Tibial artery (tissue), 4 donors: ENCODE measurements at places on chromosomes 13 and 19.

- H3K27ac ChIP-seq = no peak overlapping the region
- no peaks in the 10 kb centered on the region for H3K27me3 ChIP-seq
- no peak overlapping the region for H3K4me3 ChIP-seq
- DNase-seq = no peak
- no peaks in the 10 kb centered on the region for H3K36me3 ChIP-seq
These were observed 184.2 kb downstream of the LACC1 start for GRCh38 chr13:44063881-44064280.

DNA sequence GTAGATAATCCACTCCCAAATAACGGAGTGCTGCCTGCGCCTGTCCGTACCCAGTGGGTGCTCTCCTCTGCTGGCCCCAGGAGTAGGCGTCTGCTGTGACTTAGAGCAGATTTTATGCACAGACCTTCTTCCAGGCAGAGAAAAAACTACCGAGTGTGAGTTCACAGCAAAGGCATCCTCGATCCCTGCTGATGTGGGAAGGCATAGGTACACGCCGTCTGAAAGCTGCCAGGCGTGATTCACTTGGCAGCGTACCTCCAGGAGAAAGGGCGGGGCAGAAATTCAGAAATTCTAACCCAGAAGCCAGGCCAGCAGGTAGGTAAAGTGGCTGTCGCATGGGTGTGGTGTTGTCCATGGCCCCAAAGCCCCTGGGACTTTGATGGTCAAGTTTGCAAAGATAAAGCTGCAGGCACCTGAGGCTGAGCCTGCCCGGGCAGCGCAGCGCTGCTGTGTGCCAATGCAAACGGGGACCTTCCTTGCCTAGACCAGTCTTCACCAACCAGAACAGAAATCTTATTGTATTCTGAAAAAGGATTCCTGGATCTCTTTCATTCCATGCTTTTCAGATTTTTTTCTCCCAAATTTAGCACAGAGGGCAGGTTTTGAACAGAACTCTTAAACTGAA, 36.3 kb downstream of the COL4A2 start:
- H3K27ac ChIP-seq = peak overlapping the region; percentile 92
- peaks cover 73% of the 10 kb centered on the region for H3K4me1 ChIP-seq
- no peaks in the 10 kb centered on the region for H3K27me3 ChIP-seq
- no peak for DNase-seq
- H3K4me3 ChIP-seq = no peak overlapping the region
- no peaks in the 10 kb centered on the region for H3K36me3 ChIP-seq

DNA sequence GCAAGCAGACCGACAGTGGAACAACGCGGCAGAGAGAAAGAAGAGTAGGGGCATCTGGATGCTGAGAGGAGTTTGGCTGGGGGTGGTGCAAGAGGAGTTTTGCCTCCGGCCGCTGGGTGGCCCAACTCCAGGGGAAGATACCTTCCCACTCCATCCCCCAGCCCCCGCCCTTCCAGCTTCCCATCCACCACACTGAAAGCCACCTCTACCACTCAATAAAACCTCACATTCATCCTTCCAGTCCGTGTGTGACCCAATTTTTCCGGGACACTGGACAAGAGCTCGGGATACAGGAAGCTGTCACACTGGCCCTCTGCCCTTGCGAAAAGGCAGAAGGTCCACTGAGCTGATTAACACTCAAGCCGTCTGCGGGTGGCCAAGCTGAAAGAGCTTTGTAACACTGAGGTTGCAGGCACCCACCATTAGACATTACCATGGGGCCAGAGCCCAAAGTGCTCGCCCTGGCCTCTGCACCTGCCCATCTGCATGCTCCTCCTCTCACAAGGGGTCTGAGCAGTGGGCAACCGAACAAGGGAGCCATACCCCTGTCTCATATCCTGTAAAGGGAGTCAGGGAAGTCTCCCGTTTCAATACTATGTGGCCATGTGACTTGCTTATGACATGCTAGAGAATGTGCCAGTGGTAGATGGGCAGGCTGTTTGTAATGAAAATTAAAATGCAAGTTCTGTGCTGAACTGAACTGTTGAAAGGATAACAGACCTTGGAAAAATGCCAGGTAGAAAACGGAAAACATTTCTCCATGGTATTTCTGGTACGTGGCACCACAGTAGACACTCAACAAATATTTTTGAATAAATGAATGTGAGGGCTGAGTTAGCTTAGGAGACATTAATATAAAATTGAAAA, 205.1 kb upstream of the STARD13 start:
- H3K4me1 ChIP-seq = no peaks in the 10 kb centered on the region
- peak overlapping the region; percentile 49 for H3K27ac ChIP-seq
- no peak for DNase-seq
- no peak overlapping the region for H3K4me3 ChIP-seq

- no peaks in the 10 kb centered on the region for H3K27me3 ChIP-seq
- peak overlapping the region; percentile 90 for H3K27ac ChIP-seq
- H3K36me3 ChIP-seq = peaks cover 22% of the 10 kb centered on the region
- peak overlapping the region; percentile 65 for H3K4me3 ChIP-seq
These were observed 881 bp downstream of the ZNF20 start for GRCh38 chr19:12139269-12139668.

- DNase-seq = no peak
- no peaks in the 10 kb centered on the region for H3K4me1 ChIP-seq
- H3K36me3 ChIP-seq = no peaks in the 10 kb centered on the region
- H3K27ac ChIP-seq = no peak overlapping the region
- no peak overlapping the region for H3K4me3 ChIP-seq
- peaks cover 3% of the 10 kb centered on the region for H3K27me3 ChIP-seq
These were observed 12.8 kb upstream of the ADGRL1 start for GRCh38 chr19:14218620-14219330.

GRCh38 chr13:44884076-44884729, 105.1 kb downstream of the NUFIP1 start:
- no peaks in the 10 kb centered on the region for H3K36me3 ChIP-seq
- no peak overlapping the region for H3K27ac ChIP-seq
- no peak for DNase-seq
- H3K27me3 ChIP-seq = no peaks in the 10 kb centered on the region
- H3K4me1 ChIP-seq = peaks cover 4% of the 10 kb centered on the region
- no peak overlapping the region for H3K4me3 ChIP-seq

DNA sequence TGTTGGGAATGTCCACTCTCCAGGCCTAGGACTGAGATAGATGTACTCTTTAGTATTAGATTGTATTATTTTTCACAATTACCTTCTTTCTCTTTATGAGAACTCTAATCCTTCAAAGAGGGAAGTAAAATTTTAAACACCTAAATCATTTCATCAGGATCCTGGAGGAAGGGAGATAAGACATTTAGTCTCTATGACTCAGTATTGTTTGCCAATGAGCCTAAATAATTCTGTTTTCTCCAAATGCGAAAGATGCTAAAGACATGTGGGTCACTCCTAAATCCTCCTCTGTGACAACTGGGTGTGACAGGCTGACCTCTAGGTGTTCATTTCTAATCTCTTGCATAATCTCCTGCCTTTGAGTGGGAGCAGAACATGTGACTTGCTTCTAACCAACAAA, 1736.6 kb upstream of the MIR17HG start:
- no peaks in the 10 kb centered on the region for H3K36me3 ChIP-seq
- H3K27ac ChIP-seq = no peak overlapping the region
- no peak overlapping the region for H3K4me3 ChIP-seq
- DNase-seq = no peak

GRCh38 chr13:100347968-100348367, 240.6 kb downstream of the GGACT start:
- no peaks in the 10 kb centered on the region for H3K27me3 ChIP-seq
- H3K4me1 ChIP-seq = no peaks in the 10 kb centered on the region
- H3K27ac ChIP-seq = no peak overlapping the region

DNA sequence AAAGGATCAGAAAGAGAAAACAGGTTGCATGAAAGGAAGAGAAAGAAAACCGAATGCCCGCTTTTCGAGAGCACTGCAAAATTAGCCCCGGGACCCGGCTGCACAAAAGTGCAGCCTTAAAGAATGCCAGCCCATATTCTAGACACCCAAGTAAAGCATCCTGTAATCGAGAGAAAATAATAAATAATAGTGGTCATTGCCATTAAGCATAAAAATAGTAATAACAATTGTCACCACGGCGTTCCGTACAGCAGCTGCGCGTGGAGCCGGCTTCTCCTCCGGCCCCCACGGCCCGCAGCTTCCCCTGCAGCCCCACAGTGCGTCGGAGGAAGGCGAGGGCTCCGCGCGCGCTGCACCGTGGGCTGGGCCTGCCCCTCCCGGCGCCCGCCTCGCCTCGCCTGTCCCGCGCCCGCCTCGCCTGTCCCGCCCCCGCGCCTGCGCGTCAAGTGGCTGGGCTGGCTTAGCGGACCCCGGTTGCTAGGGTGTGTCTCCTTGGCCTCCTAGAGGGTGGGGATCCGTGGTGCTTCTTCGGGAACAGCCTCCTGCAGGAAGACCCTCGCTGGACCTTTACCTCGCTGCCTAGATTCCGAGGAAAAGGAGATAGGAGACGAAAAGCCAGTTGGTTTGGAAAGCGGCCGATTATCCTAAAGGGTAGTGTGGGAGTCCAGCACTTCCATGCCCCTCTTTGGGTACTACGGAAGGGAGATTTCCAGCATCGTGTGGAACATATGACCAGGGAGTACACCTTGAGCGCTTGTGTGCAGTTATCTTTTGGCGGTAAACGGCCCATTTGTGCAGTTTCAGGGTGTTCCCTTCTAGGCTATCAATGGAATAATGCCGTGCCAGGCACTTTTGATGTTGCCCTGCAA, at the start of gene LRRC63:
LRRC63 (plus strand) TSS at position 446 of the 869 bp plus-strand sequence. CDS start 1,107 bp downstream, outside the sequence.
- no peaks in the 10 kb centered on the region for H3K36me3 ChIP-seq
- peak within 1 kb of the TSS; percentile 54 for H3K4me3 ChIP-seq
- no peaks in the 10 kb centered on the region for H3K27me3 ChIP-seq
- H3K27ac ChIP-seq = no peak within 1 kb of the TSS

DNA sequence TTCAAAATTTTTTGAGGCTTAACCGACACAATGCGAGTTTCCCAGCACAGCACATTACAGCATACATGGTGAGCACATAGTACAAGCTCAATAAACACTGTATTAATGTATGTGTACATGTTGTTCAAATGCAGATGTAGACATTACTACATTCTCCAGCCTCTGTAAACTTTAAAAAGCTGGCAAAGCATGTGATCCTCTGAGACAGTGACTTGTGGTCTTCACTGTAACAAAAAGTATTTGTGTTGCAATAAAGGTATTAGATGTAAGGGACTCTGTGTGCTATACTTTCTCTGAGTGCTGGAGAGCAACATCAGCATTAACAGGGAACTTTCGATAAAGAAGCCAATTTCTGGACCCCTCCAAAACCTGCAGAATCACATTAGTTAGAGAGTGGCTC, 46.4 kb upstream of the ZNF254 start:
- no peaks in the 10 kb centered on the region for H3K27me3 ChIP-seq
- DNase-seq = no peak
- H3K4me3 ChIP-seq = no peak overlapping the region
- H3K27ac ChIP-seq = no peak overlapping the region
- no peaks in the 10 kb centered on the region for H3K4me1 ChIP-seq

DNA sequence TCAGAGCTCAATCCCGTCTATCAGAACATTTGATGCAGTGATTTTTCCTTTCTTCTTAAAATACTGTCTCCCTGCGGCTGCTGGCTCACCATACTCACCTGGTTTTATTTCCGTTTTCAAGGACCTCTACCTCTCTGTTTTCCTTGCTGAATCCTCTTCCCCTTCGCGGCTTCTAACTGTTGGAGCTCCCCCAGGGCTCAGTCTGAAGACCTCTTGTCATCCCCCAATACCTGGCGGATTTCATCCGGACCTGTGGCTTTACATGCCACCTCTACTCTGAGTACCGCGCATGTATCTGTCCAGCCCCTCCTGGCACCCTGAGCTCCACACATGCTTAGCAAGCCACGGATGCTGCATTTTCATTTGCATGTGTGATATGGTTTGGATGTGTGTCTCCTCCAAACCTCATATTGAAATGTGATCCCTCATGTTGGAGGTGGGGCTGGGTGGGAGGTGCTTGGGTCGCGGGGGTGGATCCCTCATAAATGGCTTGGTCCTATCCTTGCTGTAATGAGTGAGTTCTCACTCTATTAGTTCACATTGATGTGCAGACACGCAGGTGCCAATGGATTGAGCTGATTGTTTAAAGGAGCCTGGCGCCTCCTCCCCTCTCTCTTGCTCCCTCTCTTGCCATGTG, 106.2 kb upstream of the LSM14A start:
- H3K36me3 ChIP-seq = no peaks in the 10 kb centered on the region
- no peak overlapping the region for H3K4me3 ChIP-seq
- H3K27ac ChIP-seq = no peak overlapping the region
- H3K27me3 ChIP-seq = no peaks in the 10 kb centered on the region

GRCh38 chr19:50292216-50292827, 36.9 kb downstream of the KCNC3 start:
- H3K27me3 ChIP-seq = no peaks in the 10 kb centered on the region
- no peak for DNase-seq
